ENCODE measurements at places on chromosomes 1 and 21. TPM values are rescaled to one million over a fixed set of nuclear protein-coding genes. Genes with fewer than 3 reads are reported as not detected.
A peak's percentile ranks its signal among the peaks of the same experiment; 100 is the strongest.

DNA sequence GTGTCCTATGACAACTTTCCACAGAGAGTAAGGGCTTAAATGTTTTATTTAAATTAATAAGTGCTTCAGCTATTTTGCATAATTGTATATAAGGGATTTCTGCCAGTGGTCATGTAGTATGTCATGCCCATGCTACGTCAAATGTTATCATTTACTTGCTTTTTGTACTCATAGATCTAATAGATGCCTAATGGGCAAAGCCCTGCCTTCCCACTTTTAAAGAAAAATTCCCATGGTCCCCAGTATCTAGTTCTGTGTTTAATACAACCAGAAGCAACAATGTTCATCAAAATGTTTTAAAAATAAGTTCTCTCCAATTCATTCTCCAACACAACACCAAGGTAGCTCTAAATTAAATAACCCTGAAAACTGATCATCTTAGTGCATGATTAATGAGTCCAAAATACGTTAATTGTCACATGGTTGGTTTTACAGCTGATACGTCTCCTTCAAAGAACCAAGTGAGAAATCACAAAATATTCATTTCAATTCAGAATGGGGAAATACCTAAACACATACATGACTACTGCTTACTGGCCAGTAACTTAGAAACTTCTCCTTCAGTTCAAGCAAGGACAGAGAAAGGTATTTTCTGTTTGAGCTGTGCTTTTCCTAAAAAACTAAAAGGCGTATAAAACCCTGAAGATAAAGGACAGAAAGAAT lies 49.1 kb upstream of the SDC3 start:
- no peaks in the 10 kb centered on the region for H3K4me1 ChIP-seq
- H3K27ac ChIP-seq = no peak overlapping the region
- no peak for DNase-seq

DNA sequence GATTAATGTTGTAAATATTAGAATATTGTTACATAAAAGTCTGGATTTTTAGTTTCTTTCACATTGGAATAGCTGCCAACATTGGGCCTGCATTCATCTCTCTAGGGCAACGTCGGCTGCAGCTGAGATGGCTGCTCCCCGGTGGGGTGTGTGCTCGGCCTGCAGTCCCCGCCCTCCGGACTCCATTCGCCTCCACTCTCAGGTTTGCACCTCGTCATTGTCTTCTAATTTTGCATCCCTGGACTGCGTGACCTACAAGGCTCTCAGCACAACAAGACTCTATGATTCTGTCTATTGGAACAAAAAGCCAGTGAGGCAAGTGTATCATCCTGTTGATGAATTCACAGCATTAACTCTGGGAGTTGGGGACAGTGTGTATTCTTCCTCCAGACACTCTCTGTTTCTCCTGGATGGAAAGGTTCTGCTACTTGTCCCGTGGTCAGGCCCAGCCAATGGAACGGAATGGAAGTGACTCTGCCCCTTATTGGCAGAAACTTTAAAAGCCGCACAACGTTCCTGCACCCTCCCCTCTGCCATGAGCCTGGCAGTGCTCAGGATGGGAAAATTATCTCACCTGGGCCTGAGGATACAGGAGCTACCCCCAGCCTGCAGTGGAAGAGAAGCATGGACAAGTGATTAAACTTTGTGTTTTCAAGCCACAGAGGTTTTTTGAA lies 105.0 kb upstream of the SAMD11 start:
- peak overlapping the region; percentile 6 for H3K4me3 ChIP-seq
- no peaks in the 10 kb centered on the region for H3K36me3 ChIP-seq
- H3K4me1 ChIP-seq = peaks cover 4% of the 10 kb centered on the region
- H3K27me3 ChIP-seq = no peaks in the 10 kb centered on the region
- H3K27ac ChIP-seq = peak overlapping the region; percentile 76
- no peak for DNase-seq

- no peaks in the 10 kb centered on the region for H3K27me3 ChIP-seq
- H3K27ac ChIP-seq = no peak overlapping the region
- no peaks in the 10 kb centered on the region for H3K36me3 ChIP-seq
- no peak overlapping the region for H3K4me3 ChIP-seq
- no peak for DNase-seq
These were observed 6.5 kb upstream of the RNF2 start for GRCh38 chr1:185038813-185039376.

IQGAP3 gene
- not detected for total RNA-seq

RORC gene
- total RNA-seq = not detected

All from ascending aorta (tissue), 2 donors.